GM12864 (cell line): ENCODE measurements at places on chromosomes 5 and 9.

DNA sequence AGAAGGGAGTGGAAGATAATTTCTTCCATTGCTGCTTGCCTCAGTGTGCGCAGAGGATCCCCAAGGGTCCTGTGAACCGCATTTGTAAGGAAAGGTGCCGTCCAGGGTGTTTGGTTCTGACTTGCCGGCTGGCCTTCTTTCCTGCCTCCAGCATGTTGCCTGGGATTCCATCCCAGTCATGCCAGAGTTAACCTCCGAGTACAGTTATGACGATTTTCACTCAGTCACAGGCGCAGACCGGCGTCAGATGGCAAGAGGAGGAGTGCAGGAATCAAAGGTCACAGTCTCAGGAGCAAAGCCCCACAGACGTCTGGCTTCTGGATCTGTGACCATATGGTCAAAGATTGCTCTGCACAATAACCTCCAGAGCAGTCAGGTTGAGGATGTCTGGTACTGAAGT is 5.9 kb upstream of the GADD45G start:
- DNase-seq: no peak

DNA sequence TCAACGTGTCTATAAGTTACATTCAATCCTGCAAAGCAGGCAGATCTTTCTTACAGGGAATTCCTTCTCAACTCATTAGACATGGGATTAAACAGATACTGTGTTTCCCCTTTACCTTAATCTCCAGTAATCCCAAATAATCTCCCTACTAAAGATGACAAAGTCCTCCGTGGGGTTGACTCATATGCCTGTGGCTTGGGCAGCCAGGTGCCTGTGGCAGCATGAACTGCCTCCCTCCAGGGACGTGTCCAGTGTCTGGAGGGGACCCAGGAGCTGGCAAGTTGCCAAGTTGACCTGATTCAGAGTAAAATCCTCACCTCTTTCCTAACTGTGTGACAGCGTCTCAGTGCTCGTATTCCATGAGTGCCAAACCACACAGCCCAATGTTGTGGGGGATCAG is 94.6 kb upstream of the PTCH1 start:
- no peak for DNase-seq

DNA sequence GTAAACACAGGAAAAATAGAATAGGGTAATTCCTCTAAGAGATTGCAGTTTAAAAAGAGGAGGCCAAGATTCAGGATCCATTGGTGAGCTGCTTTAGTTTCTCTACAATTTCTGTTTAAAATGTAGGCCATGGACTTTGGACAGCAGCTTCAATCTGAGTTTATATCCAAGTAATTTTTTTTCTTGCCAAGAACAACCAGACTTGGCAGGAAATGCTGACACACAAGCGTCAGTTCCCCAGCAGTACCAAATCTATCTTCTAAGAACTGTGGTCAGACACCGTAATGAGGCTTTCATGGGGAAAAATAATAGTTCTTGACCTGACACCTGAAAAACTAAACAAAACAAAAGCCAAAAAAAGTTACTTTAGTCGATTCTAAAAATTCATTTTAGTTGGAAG is 528.8 kb downstream of the CSNK1G3 start:
- no peak for DNase-seq

GRCh38 chr9:86257391-86257790 is 2.1 kb downstream of the C9orf153 start:
- DNase-seq: no peak

DNA sequence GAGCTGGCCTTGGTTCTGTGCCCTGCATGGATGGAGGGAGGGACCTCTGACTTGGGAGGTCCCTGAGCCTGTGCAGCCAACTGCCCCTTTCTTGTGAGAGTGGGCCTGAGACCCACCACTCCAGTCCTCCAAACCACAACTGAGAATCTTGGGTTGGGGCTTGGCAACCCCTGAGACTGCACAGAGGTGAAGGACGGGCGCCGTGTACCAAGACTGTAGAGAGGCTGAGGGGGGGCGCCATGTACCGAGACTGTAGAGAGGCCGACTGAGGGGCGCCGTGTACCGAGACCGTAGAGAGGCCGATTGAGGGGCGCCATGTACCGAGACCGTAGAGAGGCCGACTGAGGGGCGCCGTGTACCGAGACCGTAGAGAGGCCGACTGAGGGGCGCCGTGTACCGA is 59.3 kb upstream of the CACNA1B start:
- no peak for DNase-seq
